ENCODE measurements at places on chromosomes 13 and 19. TPM values are rescaled to one million over a fixed set of nuclear protein-coding genes. Genes with fewer than 3 reads are reported as not detected.

- DNase-seq: no peak
These were observed 1.2 kb upstream of the KPTN start for GRCh38 chr19:47485210-47485609.

GRCh38 chr19:4318460-4318859 lies 14.1 kb downstream of the FSD1 start:
- no peak for DNase-seq

- no peak for DNase-seq
These were observed 11.2 kb upstream of the PRR19 start for GRCh38 chr19:42290523-42291434.

- no peak for DNase-seq
These were observed 2.1 kb downstream of the CLEC4G start for GRCh38 chr19:7729831-7730285.

The DHPS gene
- total RNA-seq: 109 TPM

The LHB gene
- total RNA-seq: 8.2 TPM

All from kidney epithelial cell (primary cell).